ENCODE measurements at places on chromosomes 1 and 21.

DNA sequence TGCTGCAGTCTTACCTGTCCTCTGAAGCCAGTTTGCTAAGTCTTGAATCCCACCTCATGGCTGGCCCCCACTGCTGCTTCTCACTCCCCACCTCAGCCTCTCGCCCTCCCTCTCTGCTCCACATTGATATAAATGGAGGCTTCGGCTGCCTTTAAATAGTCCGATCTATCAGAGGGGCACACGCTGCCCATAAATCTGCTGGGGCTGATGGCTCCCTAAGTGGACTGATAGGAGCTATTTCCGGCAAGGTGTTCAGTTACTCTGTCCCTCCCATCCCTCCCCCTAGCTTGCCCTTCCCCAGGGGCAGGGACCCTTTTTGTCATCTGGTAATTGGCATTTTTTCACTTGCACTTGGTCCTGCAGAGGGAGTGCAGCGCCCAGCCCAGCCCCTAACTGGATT, 108.4 kb downstream of the TMEM53 start:
- no peak for DNase-seq

DNA sequence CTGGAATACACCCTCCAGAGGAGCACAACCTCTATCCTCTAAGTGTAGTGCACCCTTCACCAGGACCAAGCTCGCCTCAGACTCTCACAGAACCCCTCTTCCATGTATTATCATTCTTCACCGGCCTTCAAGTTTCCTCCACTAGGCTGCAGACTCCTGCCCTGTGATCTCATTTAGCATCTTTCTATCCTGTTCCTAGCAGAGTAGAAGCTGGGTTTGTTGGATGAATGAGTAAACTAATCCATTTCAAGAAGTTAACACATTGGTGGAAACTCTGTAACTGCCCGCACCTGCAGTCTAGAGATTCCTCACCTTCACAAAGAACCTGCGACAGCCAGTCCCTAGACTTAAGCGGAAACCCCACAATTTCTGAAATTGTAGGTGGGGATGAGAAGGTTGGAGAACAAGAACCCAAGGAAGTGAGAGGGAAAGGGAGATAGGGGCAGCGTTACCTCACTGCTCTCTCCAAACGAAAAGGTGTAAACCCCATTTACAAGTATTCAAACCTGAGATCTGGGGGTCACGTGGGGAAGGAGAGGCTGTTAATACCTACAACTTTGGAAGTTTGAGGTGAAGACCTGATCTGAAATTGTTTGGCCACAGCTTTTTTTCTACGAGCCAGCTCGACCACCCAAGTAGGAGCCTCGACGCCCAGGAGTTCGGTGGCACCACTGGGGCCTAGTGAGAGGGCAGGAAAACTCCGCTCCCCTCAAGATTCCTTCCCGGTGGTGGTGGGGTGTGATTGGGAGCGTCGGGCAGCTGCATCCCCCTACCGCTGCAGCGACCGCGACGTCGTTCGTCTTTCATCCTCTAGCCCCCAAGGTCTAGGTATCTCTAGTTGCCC, 1.2 kb downstream of the PTPN14 start:
- no peak for DNase-seq

GRCh38 chr1:192579010-192579738, 3.6 kb downstream of the RGS1 start:
- DNase-seq, result no peak

DNA sequence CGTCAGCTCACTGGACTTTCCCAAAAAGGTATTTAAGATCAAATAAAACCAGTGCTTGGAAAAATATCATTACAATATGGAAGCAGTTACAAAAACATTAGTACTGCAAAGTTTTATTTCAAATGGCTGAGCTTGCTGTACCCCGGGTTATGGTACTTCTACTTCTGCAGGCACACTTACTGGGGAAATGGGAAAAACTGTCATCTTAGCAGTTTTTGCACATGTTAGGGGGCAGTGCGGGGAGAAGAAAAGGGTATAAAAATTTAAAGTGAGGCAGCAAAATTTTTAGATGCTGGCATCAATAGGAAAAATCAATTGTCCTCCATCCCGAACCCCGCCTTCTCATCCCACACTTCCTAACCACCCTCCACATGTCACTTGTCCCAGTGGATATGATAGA, 133.4 kb downstream of the ATG4C start:
- no peak for DNase-seq

- DNase-seq, result no peak
These were observed 26.9 kb downstream of the SOD1 start for GRCh38 chr21:31686272-31686915.

GRCh38 chr1:12565966-12566352, 52.1 kb downstream of the DHRS3 start:
- DNase-seq, result no peak

DNA sequence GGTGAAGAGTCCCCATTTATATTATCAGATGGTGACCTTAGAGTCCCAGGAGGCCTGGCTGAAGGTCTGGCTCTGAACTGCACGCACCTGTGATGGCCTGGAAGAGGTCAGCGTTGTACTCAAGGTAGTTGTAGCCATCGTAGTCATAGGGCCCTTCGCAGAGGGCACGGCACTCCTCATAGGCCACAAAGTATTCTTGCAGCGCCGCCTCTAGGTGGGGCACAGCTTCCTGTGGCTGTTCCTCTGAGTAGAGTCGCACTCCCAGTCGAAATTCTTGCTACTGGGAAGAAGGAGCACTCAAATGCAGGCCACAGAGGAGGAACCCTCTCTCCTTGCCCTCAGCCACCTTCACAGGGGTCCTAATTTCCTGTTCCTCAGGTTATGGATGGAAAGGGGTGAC, 7.7 kb downstream of the P3H1 start:
- DNase-seq, result no peak

Data from NCI-H748 treated with DMSO at 0.1 percent for 48 hours (cell line).